Heart right ventricle (tissue), 16 donors: ENCODE measurements at places on chromosomes 13 and 19. TPM values are rescaled to one million over a fixed set of nuclear protein-coding genes. Genes with fewer than 3 reads are reported as not detected.

DNA sequence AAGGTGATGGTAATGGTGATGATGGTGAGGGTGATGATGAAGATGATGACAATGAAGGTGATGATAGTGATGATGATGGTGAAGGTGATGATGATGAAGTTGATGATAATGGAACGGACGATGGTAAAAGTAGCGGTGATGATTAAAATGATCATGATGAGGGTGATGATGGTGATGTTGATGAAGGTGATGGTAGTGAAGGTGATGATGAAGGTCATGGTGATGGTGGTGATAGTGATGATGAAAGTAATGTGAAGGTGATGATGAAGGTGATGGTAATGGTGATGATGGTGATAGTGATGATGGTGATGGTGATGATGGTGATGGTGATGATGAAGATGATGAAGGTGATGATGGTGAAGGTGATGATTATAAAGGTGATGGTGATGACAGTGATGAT is 66.1 kb downstream of the MBD3L2B start:
- no peaks in the 10 kb centered on the region for H3K27me3 ChIP-seq
- H3K27ac ChIP-seq: no peak overlapping the region
- no peaks in the 10 kb centered on the region for H3K36me3 ChIP-seq

GRCh38 chr19:40783711-40784110 is 5.7 kb downstream of the RAB4B start:
- H3K36me3 ChIP-seq: no peaks in the 10 kb centered on the region
- peaks cover 4% of the 10 kb centered on the region for H3K4me1 ChIP-seq
- H3K4me3 ChIP-seq: no peak overlapping the region
- no peak overlapping the region for H3K27ac ChIP-seq
- H3K27me3 ChIP-seq: no peaks in the 10 kb centered on the region
- no peak for DNase-seq

DNA sequence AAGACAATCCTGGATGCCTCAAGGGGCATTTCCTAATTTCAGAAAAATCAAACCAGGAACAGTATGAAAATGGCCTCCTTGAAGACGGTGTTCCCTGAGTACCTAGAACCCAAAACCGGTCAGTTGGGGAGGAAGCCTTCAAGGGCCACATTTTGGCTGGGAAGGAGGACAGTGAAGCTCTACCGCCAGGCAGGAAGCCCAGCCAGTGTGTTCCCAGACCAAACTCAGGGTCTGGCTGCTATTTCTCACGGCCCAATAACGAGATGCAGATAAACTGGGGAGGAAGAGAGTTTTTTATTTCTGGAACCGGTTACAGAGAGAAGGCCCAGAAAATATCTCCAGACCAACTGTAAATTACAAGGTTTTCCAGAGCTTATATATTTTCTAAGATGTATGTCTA is 24.3 kb upstream of the CEACAM21 start:
- H3K4me3 ChIP-seq: no peak overlapping the region
- H3K27ac ChIP-seq: peak overlapping the region; percentile 68
- no peak for DNase-seq

DNA sequence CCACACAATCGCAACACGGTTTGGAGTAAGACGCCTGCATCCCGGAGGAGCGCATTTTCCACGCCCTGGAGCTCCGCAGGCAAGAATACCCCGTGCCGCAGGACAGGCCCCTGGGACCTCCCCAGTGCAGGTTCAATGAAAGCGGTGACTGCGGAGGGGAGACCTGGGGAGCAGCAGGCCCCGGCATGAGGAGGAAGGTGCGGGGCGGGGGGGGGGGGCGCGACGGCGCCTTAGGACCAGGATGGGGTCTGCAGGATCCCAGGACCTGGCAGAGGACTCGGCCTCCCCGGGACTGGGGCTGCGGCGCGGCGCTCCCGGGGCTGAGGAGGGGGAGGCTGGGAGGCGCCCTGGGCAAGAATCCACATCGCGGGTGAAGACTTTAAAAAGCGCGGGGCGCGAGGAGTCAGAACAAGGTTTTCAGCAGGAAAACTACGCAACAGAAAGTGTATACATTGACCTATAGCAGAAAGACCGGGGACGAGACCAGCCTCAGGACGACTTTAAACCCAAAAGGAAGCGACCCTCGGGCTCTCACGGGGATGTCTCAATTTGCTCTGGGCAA is 432 bp downstream of the ZNF611 start:
- no peaks in the 10 kb centered on the region for H3K27me3 ChIP-seq
- no peak for DNase-seq
- peak overlapping the region; percentile 84 for H3K27ac ChIP-seq

The FCAR gene
- 0.93 TPM for total RNA-seq

The NOTCH3 gene
- 23.0 TPM for total RNA-seq

DNA sequence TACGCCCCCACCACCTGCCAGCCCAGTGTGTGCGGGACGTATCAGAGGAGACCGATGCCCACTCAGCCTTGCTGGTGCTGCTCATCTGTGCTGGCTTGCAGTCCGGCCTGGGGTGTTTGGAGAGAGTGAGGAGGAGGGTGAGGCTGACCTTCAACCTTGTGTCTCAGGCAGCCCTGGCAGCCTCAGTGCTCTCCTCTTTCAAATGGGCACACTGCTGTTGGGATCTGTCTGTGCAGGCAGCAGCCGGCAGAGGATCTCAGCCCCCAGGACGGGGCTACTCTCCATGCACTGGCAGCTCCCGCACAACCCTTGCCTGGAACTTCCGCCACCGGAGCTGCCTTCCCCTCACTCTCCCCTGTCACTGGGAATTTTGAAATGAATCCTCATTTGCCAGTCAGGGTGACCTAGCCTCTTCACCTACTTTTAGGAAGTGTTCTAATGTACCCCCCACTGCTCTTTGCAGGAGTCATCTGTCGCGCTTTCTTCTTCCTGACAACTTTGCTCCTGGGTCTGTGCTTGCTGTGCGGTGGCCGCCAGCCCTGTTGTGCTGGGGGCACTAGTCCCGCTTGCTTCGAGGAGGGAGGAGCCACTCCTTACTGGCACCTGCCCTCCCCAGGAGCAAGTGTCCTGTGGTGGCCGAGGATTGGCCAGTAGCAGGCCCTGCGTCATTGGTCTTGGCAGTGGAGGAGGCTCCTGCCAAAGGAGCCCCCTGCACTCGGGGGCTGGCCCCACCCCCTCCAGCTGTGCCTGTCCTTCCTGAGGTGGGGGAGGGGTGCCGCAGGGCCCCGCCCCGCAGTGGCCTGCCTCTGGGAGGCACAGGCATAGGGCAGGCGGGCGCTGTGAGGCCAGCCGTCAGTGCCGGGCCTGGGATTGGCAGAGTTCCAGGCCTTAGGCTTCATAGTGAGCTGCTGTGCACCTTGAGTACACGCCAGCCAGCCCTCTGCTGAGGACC is 53.4 kb downstream of the TSSK6 start:
- peak overlapping the region; percentile 2 for H3K4me3 ChIP-seq
- H3K4me1 ChIP-seq: peaks cover 70% of the 10 kb centered on the region
- H3K36me3 ChIP-seq: peaks cover 21% of the 10 kb centered on the region
- H3K27me3 ChIP-seq: no peaks in the 10 kb centered on the region

The RXFP2 gene
- total RNA-seq: not detected

The CGB8 gene
- not detected for total RNA-seq

DNA sequence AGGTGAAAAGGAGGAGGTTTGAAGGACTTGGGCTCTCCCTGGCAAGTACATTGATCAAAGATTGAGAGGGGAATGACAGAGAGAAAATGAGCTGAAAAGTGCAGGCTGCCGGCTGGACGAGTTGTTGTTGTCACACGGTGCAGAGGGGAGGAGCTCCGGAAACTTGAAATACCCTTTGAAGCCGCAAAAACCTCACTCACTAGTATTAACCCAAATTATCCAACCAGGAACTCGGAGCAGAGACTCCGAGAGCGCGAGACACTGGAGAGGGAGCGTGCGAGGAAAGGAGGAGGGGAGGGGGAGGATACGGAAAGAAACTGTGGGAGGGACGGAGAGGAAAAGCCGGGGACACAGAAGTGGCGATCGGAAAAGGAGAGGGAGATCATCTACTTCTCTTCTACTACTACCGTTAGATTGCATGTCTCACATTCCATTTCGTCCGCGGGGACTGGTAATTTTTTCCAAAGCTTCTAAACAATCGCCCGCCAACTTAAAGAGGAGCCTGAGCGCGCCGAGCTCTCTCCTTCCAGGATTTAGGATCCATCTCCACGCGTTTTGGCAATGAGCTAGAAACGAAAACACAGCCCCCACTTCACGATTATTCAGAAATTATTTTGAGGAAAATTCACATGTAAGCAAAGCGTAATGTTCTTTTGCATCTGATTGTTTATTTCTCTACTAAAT is at the start of gene DACH1:
Gene DACH1, minus strand, starts transcription at position 74 of the 684 bp plus-strand sequence.
- peak within 1 kb of the TSS; percentile 91 for H3K27ac ChIP-seq
- peak; percentile 53 for DNase-seq
- H3K27me3 ChIP-seq: peaks cover 48% of the 10 kb centered on the region
- H3K36me3 ChIP-seq: no peaks in the 10 kb centered on the region

- no peaks in the 10 kb centered on the region for H3K27me3 ChIP-seq
- H3K27ac ChIP-seq: no peak overlapping the region
- no peak overlapping the region for H3K4me3 ChIP-seq
Observed at GRCh38 chr13:83943530-83944279, 61.4 kb upstream of the SLITRK1 start.

The NCAN gene
- not detected for total RNA-seq

- no peak overlapping the region for H3K27ac ChIP-seq
- no peaks in the 10 kb centered on the region for H3K27me3 ChIP-seq
- no peaks in the 10 kb centered on the region for H3K36me3 ChIP-seq
- DNase-seq: no peak
- no peaks in the 10 kb centered on the region for H3K4me1 ChIP-seq
Observed at GRCh38 chr19:29639086-29639485, 26.2 kb upstream of the PLEKHF1 start.

The BCL2L12 gene
- total RNA-seq: 8.8 TPM

GRCh38 chr19:6971366-6971765 is 49.9 kb downstream of the MBD3L2B start:
- peaks cover 18% of the 10 kb centered on the region for H3K27me3 ChIP-seq
- no peaks in the 10 kb centered on the region for H3K4me1 ChIP-seq
- no peak for DNase-seq
- H3K4me3 ChIP-seq: no peak overlapping the region
- H3K36me3 ChIP-seq: no peaks in the 10 kb centered on the region

DNA sequence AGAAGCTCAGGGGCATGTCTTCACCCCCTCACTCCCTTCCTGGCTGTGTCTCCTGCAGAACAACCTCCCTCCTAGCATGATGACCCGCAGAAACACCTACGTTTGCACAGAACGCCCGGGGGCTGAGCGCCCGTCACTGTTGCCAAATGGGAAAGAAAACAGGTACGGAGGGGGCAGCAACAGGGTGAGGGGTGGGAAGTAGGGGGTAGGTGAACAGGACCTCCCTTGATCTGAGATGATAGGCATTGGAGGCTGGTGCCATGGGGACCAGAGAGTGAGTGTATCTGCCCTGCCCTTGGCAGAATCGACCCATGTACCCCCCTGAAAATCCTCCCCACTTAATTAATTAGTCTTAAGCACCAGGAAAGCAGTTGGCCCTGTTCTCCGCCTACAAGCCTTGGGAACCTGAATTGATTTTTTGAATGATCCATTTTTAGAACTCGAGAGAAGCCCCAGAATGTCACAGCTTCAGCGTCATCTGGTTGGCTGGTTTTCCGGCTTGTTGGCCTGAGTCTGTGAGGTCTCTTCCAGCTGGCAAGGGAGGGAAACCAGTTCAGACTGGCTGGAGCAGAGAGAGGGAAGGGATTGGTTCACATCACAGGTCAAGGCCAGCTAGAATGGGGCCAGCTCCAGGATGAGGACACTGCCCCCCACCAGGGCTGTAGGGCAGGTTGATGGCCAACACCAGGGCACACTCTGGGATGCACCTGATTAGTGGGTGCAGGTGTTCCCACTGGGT is 28.2 kb downstream of the CKM start:
- H3K36me3 ChIP-seq: peaks cover 71% of the 10 kb centered on the region
- no peaks in the 10 kb centered on the region for H3K27me3 ChIP-seq
- H3K4me1 ChIP-seq: no peaks in the 10 kb centered on the region
- peak; percentile 68 for DNase-seq
- peak overlapping the region; percentile 71 for H3K27ac ChIP-seq

The FGF22 gene
- total RNA-seq: 0.30 TPM

DNA sequence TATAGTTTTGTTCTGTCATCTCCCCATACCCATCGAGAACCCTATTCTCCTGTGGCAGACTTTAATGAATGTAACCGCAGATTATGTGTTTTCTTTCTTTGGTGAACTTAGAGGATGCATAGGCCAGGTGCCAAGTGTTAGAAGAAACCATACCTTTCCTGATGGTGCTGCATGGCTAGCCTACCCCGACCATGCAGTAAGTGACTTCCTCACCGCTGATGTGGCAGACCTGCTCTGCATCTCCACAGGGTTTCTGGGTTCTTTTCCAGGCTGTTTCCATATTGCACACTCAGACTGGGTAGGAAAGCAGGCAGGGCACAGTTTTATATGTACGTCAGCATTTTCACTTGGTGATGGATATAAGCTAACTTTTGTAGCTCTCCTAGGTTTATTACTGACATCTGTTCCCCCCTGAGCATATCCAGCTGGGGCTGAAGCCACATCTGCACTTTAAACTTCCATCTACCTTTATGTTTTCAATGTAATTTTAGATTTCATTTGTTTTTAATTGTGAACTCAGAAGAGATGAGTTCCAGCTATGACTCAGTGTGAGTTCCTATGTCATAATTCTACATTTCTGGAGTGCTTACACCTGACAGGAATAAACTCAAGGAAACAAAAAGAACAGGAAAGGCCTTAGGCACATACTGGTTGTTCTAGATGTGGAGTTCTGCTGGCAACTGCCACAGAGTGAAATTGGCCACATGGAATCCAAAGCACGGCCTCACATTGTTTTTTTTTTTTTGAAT is 42.3 kb downstream of the LRCH1 start:
- H3K27ac ChIP-seq: peak overlapping the region; percentile 71
- no peak for DNase-seq
- no peaks in the 10 kb centered on the region for H3K36me3 ChIP-seq
- no peak overlapping the region for H3K4me3 ChIP-seq

GRCh38 chr19:30882411-30883005 is 466.7 kb downstream of the TSHZ3 start:
- no peak overlapping the region for H3K4me3 ChIP-seq
- H3K36me3 ChIP-seq: no peaks in the 10 kb centered on the region
- no peak for DNase-seq
- no peak overlapping the region for H3K27ac ChIP-seq

DNA sequence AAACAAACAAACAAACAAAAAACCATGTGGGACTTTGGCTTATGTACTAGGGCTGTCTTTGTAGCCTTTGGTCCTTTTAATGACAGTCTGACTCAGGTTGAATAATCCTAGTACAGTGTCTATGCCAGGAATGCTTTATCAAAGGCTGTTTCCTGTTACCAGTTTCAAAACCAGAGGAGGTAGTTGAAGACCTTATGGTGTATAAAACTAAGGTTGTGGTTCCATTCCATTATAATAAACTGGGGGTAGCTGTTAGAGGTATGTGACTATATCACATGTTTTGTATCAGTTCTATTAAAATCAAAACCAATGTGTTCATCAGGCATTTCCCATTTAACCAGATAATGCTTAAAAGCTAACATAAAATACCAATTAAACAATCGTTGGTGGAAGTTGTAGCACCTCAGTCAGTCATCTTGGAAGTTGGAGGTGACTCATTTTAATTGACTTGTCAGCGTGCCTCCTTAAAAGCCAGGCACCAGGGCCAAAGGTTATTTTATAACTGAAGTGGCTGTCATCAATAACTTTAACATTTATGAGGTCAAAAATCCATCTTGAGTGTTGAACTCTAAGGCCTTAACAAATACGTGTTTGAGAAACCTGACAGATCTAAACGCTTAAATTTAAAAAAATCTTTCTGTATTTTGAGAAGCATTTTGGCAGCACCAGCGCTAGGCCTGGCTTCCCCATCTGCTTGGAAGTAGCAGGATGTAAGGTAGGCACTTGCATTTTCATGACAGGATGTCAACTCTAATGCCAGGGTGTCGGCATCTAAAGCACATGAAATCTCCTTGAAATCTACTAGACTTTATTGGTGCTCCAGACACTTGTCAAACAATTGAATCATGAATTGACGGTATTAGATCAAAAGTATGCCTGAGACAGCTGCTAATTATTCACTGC is 162.5 kb downstream of the LMO7 start:
- DNase-seq: no peak
- H3K36me3 ChIP-seq: peaks cover 27% of the 10 kb centered on the region
- no peaks in the 10 kb centered on the region for H3K27me3 ChIP-seq
- H3K4me1 ChIP-seq: no peaks in the 10 kb centered on the region
- H3K27ac ChIP-seq: peak overlapping the region; percentile 57
- no peak overlapping the region for H3K4me3 ChIP-seq
